Posterior vena cava (tissue), 2 donors: ENCODE measurements at places on chromosomes 6 and 20. TPM values are rescaled to one million over a fixed set of nuclear protein-coding genes. Genes with fewer than 3 reads are reported as not detected.

DNA sequence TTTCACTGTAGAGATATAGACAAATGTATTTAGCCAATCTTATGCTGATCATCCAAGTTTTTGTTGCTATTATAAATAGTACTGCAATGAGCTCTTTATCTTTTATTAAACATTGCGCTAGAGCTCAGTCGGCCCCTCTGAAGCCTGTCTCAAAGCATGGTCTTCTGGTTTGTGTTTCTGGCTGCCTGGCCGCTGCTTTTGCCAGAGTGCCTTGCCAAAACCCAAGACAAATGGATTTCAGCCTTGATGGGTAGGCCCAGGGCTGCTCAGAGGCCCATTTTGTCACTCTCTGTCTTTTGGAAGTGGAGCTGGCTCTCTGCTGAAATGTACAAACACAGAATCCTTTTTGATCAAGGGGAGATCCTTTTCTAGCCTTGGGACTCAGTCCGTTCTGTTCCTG, 102.9 kb upstream of the KCNG1 start:
- DNase-seq: no peak

- no peak for DNase-seq
Measured at GRCh38 chr6:121485359-121485811, 49.9 kb downstream of the GJA1 start.

DNA sequence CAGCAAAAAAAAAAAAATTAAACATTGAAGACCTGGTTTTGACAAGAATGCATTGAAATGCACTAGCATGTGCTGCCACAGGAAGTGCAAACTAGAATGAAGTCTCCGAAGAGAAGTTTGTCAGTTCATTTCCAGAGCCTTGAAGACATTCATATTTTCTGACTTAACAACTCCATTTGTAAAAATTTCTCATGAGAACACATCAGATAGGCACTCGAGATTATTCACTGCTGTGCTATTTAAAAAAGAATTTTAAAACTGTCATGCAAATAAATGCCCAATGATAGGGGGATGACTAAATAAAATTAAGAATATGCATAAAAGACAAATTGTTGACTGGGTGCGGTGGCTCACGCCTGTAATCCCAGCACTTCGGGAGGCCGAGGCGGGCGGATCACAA, 394.6 kb upstream of the JARID2 start:
- no peak for DNase-seq

DNA sequence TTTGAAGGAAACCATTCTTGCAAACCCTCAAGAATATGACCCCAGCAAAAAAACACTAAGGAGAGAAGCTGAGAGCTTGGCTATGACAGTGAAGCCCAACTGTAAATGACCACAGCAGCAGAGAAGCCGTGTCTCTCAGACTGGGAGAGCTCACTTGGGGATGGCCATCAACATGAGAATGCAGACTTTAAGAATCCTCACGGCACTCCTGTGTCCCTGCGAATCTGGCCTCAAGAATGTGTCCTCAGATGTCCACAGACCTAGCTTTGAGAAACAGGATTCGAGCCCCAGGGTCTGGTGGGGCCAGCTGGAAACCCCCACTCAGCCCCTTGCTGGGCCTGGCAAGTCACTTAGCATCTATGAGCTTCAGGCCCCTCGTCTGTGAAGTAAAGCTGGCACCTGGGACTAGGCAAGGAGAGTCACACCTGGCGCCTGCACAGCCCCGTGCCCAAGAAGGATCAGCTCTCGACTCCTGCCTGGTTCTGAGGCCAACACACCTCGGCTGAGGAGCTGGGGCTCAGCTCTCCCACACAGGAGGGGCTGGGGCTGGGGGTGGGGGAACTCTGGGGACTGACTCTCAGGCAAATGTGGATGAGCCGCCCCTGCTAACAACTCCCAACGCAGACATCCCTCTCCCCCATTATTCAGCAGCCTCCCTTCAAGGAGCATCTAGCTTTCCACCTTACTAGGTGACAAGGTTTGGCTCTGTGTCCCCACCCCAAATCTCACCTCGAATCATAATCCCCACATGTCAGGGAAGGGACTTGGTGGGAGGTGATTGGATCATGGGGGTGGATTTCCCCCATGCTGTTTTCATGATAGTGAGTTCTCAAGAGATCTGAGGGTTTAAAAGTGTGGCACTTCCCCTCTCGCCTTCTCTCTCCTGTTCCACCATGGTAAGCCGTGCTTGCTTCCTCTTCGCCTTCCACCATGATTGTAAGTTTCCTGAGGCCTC, 97.7 kb downstream of the GRM4 start:
- DNase-seq: no peak

DNA sequence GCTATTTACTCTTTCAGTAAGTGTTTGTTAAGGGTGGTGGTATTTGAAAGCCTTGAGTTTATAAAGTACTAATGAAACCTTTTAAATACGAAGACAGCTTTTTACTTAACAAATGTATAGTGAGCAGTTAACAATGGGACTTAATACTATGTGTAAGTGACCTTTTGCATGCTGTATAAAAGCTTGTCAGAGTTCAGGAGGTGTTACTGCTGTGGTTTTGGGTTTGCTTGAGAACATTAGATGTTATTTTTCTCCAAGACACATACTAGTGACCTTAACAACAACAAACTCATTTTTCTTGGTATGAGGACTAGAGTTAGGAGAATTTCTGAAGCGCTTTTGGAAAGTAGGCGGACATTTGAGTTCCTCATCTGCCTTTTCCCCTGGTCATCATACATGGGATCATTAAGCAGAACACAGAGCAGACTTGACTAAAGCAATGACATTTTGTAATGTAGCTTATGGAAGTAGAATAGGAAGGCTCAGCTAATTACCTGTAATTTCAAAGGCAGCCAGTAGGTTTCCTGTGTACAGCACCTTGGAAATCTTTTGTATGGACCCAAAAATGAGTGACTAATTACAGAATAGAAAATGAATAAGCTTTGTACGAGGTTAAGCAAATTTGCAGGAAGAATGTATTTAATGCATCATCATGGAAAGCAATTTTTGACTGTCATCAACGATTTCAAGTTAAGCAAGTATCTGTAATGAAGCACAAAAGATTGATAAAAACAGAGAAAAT, 14.1 kb downstream of the CDYL start:
- no peak for DNase-seq

GRCh38 chr20:51382986-51383821, 159.3 kb downstream of the NFATC2 start:
- DNase-seq: peak; percentile 72

GRCh38 chr6:155495011-155495768, 39.6 kb upstream of the NOX3 start:
- DNase-seq: peak; percentile 82

DNA sequence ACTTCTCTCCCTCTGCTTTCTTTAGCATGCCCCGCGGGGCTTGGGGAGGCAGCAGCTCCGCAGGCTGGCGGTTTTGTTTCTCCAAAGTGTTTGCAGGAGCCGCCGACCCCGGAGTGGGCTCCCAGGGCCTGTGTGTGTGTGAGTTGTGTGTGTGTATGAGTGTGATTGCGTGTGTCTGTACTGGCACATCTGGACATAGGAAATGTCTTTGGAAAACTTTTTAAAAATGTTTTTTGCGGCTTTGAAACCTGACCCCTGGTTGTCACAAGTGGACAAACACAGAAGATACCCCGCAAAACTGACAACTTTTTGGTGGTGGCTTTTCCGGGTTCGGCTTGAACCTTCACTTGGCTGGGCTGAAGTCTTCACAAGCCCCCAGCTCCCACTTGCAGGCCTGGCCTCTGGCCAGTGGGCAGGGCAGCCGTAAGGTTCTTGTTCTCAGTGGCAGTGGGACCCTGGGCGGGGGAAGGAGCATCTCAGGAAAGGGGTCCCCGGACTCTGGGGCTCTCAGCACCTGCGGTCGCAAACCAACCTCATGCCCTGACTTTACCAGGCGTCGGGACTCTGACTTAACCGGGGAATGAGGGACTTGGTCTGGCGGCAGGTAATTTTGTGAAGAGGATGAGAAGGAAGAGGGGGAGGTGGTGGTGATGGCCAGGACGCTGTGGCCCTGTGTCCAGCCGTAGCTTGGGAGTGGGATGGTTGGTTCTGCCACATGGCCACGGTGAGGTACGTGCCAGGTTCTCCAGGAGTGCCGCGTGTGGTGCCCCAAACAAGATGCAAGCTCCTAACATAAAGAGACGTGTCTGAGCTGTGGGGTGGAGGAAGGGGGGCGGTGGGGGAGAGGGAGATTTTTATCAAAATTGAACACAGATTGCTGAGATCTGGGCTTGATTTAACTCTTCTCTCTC, 619 bp downstream of the DAAM2 start:
- DNase-seq: no peak

- DNase-seq: no peak
Measured at GRCh38 chr6:52164319-52165094, 21.7 kb upstream of the IL17A start.

GRCh38 chr6:107185391-107185970, 70.2 kb upstream of the BEND3 start:
- DNase-seq: no peak

GRCh38 chr6:9233686-9234085, 798.3 kb upstream of the SLC35B3 start:
- no peak for DNase-seq

GRCh38 chr6:24543683-24544082, 48.9 kb downstream of the ALDH5A1 start:
- DNase-seq: no peak

- no peak for DNase-seq
Measured at GRCh38 chr20:47929368-47930115, 144.3 kb upstream of the SULF2 start.

DNA sequence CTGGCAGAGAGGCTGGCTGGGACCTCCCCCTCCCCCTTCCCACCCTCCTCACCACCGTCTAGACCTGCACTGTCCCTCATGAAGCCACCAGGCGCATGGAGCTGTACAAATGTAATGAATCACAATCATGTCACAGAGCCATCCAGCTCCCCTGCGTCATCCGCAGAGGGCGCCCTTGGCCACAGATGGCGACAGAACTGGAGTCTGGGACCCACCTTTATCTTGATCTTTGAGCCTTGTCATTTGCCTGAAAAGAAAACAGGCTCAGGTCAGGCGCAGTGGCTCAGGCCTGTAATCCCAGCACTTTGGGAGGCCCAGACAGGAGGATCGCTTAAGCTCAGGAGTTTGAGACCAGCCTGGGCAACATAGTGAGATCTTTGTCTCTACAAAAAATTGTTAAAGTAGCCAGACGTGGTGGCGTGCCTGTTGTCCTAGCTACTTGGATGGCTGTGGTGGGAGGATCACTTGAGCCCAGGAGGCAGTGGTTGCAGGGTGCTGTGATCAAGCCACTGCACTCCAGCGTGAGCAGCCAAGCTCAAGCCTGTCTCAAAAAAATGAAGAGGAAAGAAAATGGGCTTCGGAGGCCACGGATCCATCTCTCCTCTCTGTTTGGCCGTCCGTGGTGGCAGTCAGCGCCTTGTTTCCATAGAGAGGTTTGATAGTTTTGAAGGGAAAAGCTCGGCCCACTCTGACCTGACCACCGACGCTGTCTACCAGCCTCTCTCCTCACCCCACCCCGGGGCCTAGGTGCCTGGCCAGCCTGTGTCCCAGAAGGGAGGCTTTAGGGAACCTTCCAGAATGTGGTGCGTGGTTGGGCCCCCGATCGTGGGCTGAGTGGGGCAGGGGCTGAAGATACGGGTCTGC, 6.2 kb downstream of the COL9A3 start:
- no peak for DNase-seq

- DNase-seq: no peak
Measured at GRCh38 chr6:110233770-110234374, 53.6 kb downstream of the CDC40 start.

- DNase-seq: no peak
Measured at GRCh38 chr20:39691151-39691862, 729.2 kb downstream of the DHX35 start.

GRCh38 chr6:168640768-168641167, 199.8 kb downstream of the SMOC2 start:
- no peak for DNase-seq

GRCh38 chr6:28880894-28881780, 42.6 kb downstream of the TRIM27 start:
- DNase-seq: peak; percentile 87

GRCh38 chr6:75144386-75144785, 61.5 kb downstream of the COL12A1 start:
- no peak for DNase-seq

GRCh38 chr6:112665114-112665513, 318.0 kb downstream of the RFPL4B start:
- no peak for DNase-seq

DNA sequence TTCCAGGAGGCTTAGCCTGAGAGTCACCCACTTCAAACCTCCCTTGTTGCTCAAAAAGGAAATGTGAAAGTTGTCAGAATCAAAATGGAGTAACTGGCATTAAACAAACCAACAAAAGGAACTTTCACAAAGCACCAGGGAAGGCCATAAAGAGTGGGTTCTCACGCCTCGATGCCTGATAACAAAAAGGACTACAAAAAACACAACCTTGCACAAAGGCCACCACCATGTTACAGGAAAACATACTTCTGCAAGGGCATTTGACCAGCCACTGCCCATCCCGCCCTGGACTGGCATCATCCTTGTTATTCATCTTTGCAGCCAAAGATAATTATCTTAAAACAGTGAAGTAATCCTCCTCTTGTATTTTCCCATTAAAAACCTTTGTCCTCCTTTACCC, 34.8 kb downstream of the RNASET2 start:
- DNase-seq: no peak

GRCh38 chr6:154229786-154230185, 126.8 kb downstream of the IPCEF1 start:
- DNase-seq: no peak

DNA sequence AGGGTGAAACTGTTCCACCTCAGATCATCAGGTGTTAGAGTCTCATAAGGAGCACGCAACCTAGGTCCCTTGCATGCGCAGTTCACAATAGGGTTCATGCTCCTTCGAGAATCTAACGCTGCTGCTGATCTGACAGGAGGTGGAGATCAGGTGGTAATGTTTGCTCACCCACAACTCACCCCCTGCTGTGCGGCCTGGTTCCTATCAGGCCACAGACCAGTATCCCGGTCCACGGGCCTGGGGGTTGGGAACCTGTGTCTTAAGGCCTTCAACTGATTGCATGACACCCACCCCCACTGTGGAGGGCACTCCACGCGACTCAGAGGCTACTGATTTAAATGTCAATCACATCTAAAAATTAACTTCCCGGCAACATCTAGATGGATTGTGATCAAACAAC, 411.2 kb upstream of the SULF2 start:
- peak; percentile 50 for DNase-seq

EPB41L1 gene
- 58.2 TPM for total RNA-seq

PLCB4 gene
- total RNA-seq: 40.4 TPM

SLC17A1 gene
- not detected for total RNA-seq

SLC23A2 gene
- 23.2 TPM for total RNA-seq

RGL2 gene
- 52.4 TPM for total RNA-seq

PRPF6 gene
- 44.3 TPM for total RNA-seq

SLC35D3 gene
- total RNA-seq: not detected

FOXQ1 gene
- not detected for total RNA-seq

MTFR2 gene
- 0.71 TPM for total RNA-seq

LRRC1 gene
- total RNA-seq: 10.4 TPM

TMEM14A gene
- total RNA-seq: 17.9 TPM

CCDC28A gene
- 9.6 TPM for total RNA-seq

GPANK1 gene
- 10.1 TPM for total RNA-seq
